Naive thymus-derived CD8-positive, alpha-beta T cell (primary cell): ENCODE measurements at places on chromosomes 6 and 20.

DNA sequence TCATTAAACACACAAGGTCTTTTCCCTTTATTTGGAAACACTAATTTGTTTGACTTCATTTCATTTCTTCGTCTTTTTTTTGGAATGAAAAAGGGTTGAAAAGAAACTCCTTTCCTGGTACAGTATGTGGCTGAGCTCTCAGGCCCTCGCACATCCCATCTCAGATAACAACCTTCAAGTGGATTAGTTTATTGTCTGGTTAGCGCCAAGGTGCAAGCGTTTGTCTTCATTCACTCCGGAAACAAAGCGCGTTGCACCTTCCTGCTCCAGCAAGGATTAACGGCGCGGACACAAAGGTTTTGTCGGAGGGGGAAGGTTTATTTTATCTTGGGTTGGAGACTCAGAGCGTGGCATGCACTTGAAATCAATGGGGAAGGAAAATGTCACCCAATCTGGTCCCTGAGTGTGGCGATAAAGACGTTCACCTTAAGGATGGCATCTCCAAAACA, 5.3 kb upstream of the NKX2-2 start:
- no peak for DNase-seq

GRCh38 chr6:128259730-128260685, 260.4 kb downstream of the PTPRK start:
- DNase-seq, result peak; percentile 9

GRCh38 chr20:6421321-6422248, 298.8 kb upstream of the FERMT1 start:
- no peak for DNase-seq

- no peak for DNase-seq
These were observed 47.4 kb downstream of the COL21A1 start for GRCh38 chr6:56199956-56200355.

DNA sequence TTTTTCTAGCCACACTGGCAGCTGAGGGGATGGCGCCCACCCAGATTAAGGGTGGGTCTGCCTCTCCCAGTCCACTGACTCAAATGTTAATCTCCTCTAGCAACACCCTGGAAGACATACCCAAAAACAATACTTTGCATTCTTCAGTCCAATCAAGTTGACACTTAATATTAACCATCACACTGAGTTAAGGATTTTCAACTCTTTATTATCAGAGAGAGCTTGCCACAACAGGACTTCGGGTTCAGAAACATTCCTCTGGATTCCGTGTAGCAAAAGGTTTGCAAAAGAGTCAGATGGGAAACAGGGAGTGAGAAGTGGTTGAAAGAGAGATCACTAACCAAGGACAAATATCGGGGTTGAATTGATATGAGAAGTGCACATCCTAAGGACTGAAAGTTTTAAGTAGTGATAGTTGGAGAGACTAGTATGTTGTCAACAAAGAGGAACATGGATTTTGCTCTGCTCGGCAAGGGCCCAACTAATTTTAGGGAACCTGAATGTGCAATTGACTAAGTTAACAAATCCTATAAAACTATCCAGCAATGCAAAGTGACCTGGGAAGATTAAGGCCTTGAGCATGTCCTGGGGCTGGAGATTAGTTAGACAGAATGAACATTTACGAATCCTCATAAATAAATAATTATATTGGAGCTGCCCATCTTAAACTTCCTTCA, 137.0 kb upstream of the TENT5A start:
- no peak for DNase-seq

DNA sequence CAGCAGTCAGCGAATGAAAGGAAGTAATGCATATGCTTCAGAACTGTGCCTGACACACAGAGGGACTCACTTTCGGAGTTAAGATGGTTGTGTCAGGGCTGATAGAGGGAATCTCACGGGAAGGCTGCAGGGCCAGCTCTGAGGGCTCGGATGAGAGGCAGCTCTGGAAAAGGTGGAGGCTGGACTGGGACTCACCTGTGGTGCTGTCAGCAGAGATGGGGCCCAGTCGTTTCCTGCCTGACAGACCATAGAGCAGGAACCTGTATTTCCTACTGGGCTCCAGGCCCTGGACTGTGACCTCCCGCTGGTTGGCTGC, 9.3 kb downstream of the CYP21A2 start:
- DNase-seq, result no peak
